ENCODE measurements at places on chromosomes 1 and 21.

- DNase-seq: no peak
These were observed 6.6 kb downstream of the MYBPH start for GRCh38 chr1:203168991-203169390.

DNA sequence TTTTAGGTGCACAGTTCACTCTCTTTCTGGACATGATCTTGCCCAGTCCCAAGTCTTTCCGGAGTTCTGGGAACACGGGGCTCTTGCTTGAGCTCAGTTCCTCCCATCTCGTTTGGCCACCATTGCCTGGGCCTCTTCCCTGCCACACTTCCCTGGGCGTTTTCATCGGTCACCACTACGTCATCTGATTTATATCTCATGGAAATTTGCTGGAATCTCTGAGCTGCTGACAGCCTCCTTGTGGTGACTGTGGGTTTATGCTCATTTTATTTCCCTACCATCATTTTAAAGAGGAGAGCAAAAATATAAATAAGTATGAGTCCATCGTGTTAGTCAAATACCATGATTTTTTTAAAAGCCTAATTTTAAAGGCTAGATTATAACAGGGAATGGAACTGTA lies 449.1 kb upstream of the KAZN start:
- DNase-seq: no peak

- DNase-seq: peak; percentile 59
These were observed 29.6 kb upstream of the C1orf105 start for GRCh38 chr1:172390683-172391551.

- no peak for DNase-seq
These were observed 50.6 kb downstream of the RPS6KA1 start for GRCh38 chr1:26580116-26580515.

- DNase-seq: peak; percentile 60
These were observed 36.0 kb downstream of the CAPN2 start for GRCh38 chr1:223748405-223748772.

GRCh38 chr1:38038861-38039260 lies 7.7 kb downstream of the POU3F1 start:
- peak; percentile 43 for DNase-seq
